ENCODE measurements at places on chromosomes 16 and 17.
A peak's percentile ranks its signal among the peaks of the same experiment; 100 is the strongest.

DNA sequence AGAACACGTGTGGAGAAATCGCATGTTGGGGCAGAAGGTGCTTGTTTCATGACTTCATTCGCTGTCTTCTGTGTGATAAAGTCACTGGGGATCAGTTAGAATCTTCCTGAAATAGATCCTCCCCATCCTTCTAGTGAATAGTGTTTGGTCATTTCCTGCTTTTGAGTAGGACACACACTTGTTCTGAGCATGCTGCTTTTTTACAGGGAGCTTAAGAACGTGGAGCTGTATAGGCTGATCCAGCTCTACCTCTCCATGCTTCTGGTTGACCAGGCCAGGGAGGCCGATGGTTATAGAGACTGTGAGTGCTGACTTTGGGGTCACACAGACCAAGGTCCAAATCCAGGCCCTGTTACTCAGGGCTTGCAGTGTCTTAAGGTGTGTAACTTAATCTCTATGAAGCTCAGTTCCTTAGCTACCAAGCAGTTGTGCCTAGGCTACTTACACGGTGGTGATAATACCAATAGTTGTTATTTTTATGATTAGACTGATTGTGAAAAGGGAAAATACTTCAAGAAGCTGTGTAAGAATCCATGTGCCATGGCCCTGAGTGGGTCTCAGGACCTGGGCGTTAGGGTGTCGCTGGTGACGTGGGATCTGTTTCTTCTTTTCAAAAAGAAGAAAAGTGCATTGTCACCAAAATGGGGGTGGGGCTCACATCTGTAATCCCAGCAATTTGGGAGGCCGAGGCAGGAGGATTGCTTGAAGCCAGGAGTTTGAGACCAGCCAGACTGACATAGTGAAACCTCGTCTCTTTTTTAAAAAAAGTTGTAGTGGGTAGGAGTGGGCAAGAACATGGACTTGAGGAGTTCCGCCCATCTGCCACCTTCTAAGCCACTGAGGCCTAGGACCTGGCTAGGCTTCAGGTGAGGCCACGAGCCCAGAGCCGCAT lies 64.1 kb upstream of the LGALS9 start:
- no peaks in the 10 kb centered on the region for H3K27me3 ChIP-seq
- peaks cover 7% of the 10 kb centered on the region for H3K36me3 ChIP-seq
- DNase-seq, result no peak
- no peak overlapping the region for H3K27ac ChIP-seq
- H3K4me3 ChIP-seq, result no peak overlapping the region

DNA sequence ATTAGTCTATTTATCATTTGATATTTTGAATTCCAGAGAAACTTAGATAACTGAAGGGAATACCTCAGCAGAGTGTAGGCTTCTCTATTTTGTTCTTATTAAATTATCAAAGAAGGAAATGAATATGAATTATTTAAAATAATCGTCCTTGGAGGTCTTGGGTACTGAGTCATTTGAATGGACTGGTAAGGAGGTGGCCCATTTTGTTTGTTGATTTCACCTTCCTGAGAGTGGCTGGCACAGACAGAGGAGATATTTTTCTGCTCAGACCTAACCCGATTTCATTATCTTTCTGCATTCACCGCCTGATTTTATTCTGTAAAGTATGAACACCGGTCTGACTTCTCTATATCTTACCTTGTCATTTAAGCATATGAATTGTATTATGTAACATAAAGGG lies 88.0 kb downstream of the USP22 start:
- no peak overlapping the region for H3K27ac ChIP-seq
- DNase-seq, result no peak
- no peak overlapping the region for H3K4me3 ChIP-seq
- H3K36me3 ChIP-seq, result no peaks in the 10 kb centered on the region

DNA sequence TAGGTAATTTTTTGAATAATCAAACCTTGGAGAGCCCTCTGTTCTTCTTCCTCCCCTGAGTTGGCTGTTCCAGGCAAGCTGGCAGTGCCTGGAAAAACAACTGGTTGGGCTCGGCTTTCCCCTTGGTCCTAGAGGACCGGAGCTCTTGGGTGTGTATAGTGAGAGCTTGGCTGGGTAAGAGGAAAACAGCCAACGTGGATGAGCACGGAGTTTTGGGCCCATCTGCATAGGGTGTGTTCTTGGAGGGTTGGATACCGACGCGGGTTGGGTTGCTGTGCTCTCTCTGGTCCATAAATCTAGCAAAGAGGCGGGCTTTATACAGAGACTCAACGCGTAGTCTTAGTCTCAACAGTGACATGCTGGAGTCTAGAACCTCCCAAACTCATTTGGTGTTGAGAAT lies 23.2 kb downstream of the ITGB3 start:
- H3K27ac ChIP-seq, result peak overlapping the region; percentile 86
- H3K27me3 ChIP-seq, result no peaks in the 10 kb centered on the region
- H3K36me3 ChIP-seq, result peaks cover 41% of the 10 kb centered on the region
- peaks cover 48% of the 10 kb centered on the region for H3K4me1 ChIP-seq

GRCh38 chr17:75722542-75723095 lies 1.4 kb downstream of the ITGB4 start:
- peak overlapping the region; percentile 68 for H3K4me3 ChIP-seq
- H3K27me3 ChIP-seq, result peaks cover 72% of the 10 kb centered on the region

DNA sequence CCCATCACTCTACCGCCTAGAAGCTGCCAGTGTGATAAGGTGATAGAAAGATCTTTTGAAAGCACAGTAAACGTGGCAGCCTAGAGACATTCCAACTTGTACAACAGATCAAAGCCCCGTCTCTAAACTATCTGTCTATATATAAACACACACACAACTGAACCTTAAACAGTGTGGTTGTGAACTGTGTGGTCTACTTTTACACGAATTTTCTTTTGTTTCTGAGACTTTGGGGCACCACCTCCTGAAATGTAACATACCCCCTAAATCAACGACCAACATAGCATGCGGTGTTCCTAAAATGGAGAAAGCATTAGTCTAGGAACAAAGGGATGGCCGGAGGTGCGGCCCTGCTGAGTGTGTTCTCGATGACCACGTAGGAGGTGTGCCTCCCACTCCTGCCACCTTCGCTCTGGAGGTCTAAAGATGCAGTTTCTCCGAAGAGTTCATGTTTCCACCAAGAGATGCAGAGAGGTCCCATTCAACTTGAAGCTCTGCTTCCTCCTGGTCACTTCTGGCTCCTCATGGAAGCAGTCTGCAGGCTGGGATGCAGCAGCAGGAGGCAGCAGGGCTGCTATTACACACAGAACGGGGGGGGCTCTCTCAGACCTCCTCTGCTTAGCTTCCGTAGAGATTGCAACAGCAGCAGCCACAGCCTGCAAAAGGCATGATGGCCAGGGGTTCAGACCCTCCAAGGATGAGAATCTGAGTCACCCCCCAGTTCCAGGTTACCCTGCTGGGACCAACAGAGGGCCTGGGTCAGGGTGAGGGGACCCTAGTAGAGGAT lies 22.6 kb upstream of the USP10 start:
- no peak overlapping the region for H3K27ac ChIP-seq
- H3K27me3 ChIP-seq, result peaks cover 27% of the 10 kb centered on the region
- H3K4me3 ChIP-seq, result no peak overlapping the region
- H3K36me3 ChIP-seq, result no peaks in the 10 kb centered on the region
- DNase-seq, result no peak

- H3K4me3 ChIP-seq, result no peak overlapping the region
- peaks cover 2% of the 10 kb centered on the region for H3K4me1 ChIP-seq
- no peak overlapping the region for H3K27ac ChIP-seq
- DNase-seq, result no peak
- no peaks in the 10 kb centered on the region for H3K27me3 ChIP-seq
- H3K36me3 ChIP-seq, result no peaks in the 10 kb centered on the region
These were observed 36.5 kb downstream of the CPNE2 start for GRCh38 chr16:57128771-57129389.

GRCh38 chr16:52568983-52569690 lies 22.2 kb upstream of the TOX3 start:
- DNase-seq, result no peak
- no peaks in the 10 kb centered on the region for H3K27me3 ChIP-seq
- H3K4me3 ChIP-seq, result no peak overlapping the region
- H3K4me1 ChIP-seq, result peaks cover 5% of the 10 kb centered on the region
- H3K27ac ChIP-seq, result no peak overlapping the region

DNA sequence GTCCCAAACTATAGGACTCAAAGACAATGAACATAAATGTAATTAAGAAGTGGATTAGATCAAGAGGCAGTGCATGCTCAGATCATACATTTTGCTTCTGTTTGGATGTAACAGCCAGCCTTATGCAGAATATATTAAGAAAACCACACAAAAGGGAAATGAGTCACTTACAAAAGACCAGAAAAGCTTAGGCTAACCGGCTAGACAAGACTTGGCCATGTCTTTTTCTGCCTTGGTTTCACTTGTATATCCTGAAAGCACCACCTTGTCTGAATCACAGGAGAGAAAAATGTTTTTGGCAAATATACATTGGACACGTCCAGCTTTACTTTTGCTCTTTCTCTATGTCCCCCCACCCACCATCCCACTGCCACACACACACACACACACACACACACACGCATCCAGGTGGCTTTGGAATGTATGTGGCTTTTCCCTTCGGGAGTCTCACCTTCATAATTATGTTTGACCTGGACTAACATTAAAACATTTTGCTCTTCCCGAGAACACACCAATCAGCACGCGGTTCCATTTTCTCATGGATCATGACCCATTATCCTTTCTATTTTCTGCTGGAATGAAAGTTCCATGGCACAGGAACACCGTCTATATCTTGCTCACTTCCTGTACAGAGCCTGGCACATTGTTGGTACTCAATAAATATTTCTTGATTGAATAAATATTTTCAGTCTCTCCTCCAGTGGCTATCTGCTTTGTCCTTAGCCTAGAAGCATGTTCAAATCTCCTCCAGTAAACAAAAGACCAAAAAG lies 64.6 kb downstream of the CDK5R1 start:
- H3K4me1 ChIP-seq, result no peaks in the 10 kb centered on the region
- no peak overlapping the region for H3K27ac ChIP-seq
- no peak overlapping the region for H3K4me3 ChIP-seq
- H3K27me3 ChIP-seq, result no peaks in the 10 kb centered on the region
- H3K36me3 ChIP-seq, result no peaks in the 10 kb centered on the region

DNA sequence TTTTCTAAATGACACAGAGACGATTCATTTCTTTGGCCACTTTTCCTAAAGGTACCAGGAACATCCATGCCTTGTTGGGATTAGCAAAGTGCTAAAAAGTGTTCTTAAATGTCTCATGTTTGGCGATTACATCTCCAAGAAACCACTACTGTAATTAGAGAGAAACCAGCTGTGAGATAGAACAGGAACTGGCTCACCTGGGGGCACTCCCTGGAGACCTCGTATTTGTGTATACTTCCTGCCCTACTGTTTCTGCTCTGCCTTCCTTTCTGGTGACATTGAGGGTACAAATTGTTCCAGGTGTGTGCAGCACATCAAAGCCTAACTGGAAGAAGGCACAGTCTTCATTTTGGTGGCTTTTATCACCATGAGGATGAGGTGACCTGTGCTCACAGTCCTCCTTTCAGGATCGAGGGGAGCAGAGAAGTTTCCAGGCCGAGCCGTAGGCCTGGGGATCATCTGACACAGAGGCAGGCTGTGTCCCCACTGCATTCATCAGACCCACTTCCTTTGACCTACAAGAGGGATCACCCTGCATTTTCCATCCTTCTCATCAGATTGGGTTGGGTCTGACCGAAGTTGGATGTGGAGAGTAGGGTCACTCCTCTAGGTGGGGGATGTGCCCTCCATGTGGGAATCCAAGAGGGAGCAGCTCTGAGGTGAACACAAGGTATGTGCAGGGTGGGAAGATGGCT lies 23.7 kb downstream of the CCL4 start:
- H3K4me1 ChIP-seq, result no peaks in the 10 kb centered on the region
- H3K4me3 ChIP-seq, result no peak overlapping the region
- no peak overlapping the region for H3K27ac ChIP-seq
- H3K27me3 ChIP-seq, result peaks cover 20% of the 10 kb centered on the region
- H3K36me3 ChIP-seq, result no peaks in the 10 kb centered on the region
- DNase-seq, result no peak

- H3K4me3 ChIP-seq, result no peak overlapping the region
- H3K27ac ChIP-seq, result no peak overlapping the region
- no peaks in the 10 kb centered on the region for H3K36me3 ChIP-seq
- H3K27me3 ChIP-seq, result no peaks in the 10 kb centered on the region
These were observed 20.7 kb upstream of the GSG1L start for GRCh38 chr16:28084209-28084608.

- no peaks in the 10 kb centered on the region for H3K4me1 ChIP-seq
- no peak overlapping the region for H3K27ac ChIP-seq
- no peak overlapping the region for H3K4me3 ChIP-seq
- no peak for DNase-seq
- no peaks in the 10 kb centered on the region for H3K27me3 ChIP-seq
These were observed 53.6 kb downstream of the ABAT start for GRCh38 chr16:8727857-8728618.

DNA sequence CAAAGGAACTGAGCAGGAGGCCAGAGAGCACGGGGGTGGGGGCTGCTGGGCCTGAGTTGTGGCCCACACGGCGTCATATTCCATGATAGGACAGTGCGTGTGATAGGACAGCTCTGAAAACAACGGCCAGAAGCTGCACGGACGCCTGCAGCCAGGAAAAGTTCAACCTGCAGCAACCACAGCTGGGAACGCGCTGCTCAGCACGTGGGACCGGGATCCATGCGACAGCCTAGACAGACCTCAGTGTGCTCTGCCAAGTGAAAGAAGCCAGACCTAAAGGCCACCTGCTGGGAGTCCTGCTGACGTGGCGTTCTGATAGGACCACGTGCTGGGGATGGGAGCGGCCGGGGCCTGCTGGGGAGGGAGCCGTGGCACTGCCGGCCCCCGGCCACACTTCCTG lies 21.6 kb downstream of the CTU2 start:
- no peak for DNase-seq
- no peak overlapping the region for H3K4me3 ChIP-seq
- no peak overlapping the region for H3K27ac ChIP-seq
- H3K4me1 ChIP-seq, result peaks cover 21% of the 10 kb centered on the region
- H3K27me3 ChIP-seq, result no peaks in the 10 kb centered on the region

DNA sequence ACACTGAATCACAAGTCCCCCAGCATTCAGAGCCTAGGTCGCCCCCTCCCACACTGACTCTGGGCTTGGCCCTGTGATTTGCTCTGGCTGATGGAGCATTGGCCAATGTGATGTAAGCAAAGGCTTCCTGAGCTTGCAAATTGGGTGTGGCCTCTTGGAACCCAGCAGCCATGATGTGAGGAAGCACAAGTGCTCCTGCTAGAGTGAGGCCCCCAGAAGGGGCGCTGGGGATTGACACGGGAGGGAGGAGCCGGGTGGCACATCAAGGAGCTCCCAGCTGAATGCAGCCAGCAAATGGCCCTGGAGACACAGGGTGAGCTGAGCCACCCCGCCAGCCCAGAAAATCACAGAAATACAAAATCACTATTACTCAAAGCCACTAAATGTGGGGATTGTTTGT lies 308.5 kb downstream of the C16orf95 start:
- peaks cover 38% of the 10 kb centered on the region for H3K27me3 ChIP-seq
- no peak overlapping the region for H3K27ac ChIP-seq
- DNase-seq, result no peak
- H3K36me3 ChIP-seq, result no peaks in the 10 kb centered on the region
- H3K4me1 ChIP-seq, result peaks cover 15% of the 10 kb centered on the region

GRCh38 chr16:50762241-50762640 lies 20.4 kb downstream of the CYLD start:
- no peak overlapping the region for H3K4me3 ChIP-seq
- DNase-seq, result no peak
- no peak overlapping the region for H3K27ac ChIP-seq
- H3K36me3 ChIP-seq, result peaks cover 54% of the 10 kb centered on the region
- H3K4me1 ChIP-seq, result no peaks in the 10 kb centered on the region

- peak; percentile 95 for DNase-seq
- H3K4me3 ChIP-seq, result no peak overlapping the region
- H3K4me1 ChIP-seq, result peaks cover 75% of the 10 kb centered on the region
These were observed 8.2 kb downstream of the RHBDF2 start for GRCh38 chr17:76492989-76493501.

- DNase-seq, result no peak
- no peaks in the 10 kb centered on the region for H3K4me1 ChIP-seq
- no peak overlapping the region for H3K4me3 ChIP-seq
- H3K27me3 ChIP-seq, result peaks cover 2% of the 10 kb centered on the region
These were observed 13.5 kb downstream of the GNAO1 start for GRCh38 chr16:56204816-56205215.

Data from mesenchymal stem cell (in vitro differentiated cells and primary cell).